Breast epithelium (tissue), 4 donors: ENCODE measurements at places on chromosomes 4 and X. TPM values are rescaled to one million over a fixed set of nuclear protein-coding genes. Genes with fewer than 3 reads are reported as not detected.
A peak's percentile ranks its signal among the peaks of the same experiment; 100 is the strongest.

DNA sequence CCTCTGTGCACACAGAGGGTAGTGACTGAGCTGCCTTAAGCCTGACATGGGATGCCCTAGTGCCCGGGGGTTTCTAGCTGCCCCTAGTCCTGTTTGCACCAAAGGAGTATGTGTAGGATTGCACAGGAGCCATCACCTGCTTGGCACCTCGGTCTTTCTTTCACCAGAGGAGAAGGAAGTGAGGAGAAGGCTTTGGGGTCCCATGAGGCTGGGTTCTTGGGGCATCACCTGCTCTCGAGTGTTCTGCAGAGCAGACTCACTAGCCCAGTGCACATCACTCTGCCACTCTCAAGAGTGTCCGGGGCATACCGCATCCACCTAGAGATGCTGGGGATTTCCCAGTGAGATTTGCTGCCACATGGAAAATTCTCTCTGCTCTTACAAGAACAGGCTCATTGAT is 40.5 kb upstream of the GPR78 start:
- DNase-seq, result no peak

DNA sequence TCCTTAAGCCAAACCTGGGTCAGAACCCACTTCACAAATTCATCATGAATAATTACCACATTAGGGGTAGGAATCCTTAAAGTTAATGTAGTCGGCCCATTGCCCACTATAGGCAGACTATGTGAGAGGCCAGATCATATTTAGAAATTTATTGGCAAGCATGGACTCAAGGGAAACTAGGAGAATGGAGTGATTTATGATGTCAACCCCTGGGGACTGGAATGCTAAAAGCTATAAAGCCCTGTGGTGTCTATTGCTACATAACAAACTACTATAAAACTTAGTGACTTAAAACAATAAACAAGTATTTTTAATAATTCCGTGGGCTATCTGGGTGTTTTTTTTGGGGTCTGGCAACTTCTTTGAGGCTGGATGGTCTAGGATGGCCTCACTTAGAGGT is 93.9 kb downstream of the PPP1R2C start:
- no peak for DNase-seq

DNA sequence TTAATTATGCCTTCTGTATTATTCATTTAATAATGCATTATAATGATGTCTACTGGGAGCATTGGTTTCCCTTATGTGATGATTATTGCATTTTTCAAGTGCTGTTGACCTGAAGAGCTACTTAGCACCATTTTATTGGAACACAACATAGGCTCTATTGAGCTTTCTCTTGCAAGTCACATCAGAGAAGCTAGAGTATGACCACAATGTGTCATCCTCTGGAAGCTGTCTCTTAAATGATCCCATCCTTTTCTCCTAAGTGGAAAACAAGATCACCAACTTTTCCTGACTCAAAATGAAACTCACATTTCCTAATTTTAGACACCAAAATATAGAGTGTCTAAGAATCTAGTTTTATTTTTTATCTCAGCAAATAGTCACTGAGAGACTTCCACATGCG is 1451.9 kb downstream of the PCDH7 start:
- DNase-seq, result no peak

- DNase-seq, result no peak
Measured at GRCh38 chr4:113469023-113469390, 292.5 kb downstream of the CAMK2D start.

DNA sequence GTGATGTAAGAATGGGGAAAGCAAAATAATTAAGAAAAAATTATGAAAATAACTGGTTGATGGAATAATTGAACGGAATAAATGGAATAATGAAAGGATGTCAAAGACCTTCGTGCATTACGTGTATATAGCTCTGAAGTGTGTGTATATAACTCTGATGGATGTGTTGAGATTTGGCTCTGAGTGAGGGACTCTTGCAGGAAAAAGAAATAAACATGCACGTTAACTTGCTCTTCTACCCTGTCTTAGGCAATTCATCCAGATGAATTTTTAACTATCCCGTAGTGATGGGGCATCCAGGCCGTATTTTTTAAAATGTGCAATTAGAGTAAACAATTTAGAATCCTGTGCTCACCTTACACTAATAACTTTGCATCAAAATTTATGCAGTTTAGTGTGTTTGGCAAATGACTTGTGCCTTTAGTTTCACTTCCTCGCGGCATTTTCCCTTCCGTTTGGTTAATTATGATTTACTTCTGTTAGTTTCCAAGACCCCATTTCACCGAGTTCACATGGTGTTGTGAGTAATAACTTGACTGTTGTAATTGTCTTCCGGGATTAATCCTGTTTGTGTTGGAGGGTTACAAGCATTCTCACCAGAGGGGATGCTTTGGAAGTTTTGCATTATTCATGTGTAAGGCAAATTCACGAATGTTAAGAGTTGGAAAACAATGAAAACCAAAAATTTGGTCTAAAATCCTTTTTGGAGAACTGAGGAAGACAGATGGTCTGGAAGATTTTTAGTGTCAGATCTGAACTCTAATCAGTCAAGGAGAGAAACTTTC is 256.5 kb upstream of the FAT1 start:
- no peak for DNase-seq

DNA sequence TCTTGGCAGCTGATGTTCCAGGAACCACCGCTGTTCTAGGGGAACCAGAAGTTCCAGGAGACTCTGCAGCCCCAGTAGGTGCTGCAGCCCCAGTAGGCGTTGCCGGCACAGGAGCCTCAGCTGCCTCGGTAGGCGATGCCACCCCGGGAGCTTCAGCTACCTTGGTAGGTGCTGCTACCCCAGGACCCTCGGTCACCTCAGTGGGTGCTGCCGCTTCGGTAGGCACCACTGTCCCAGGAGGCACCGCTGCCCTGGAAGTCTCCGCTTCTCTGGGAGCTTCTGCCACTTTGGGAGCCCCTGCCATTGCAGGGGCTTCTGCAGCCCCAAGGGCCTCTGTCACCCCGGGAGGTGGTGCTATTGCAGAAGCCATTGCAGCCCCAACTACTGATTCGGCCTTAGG is 2.8 kb downstream of the ARMCX2 start:
- no peak for DNase-seq

GRCh38 chr4:53228036-53228435 is 137.8 kb downstream of the SCFD2 start:
- DNase-seq, result no peak

- no peak for DNase-seq
Measured at GRCh38 chr4:89161841-89162240, 50.5 kb downstream of the TIGD2 start.

GRCh38 chr4:39505581-39505980 is 21.7 kb downstream of the UGDH start:
- DNase-seq, result no peak

GRCh38 chr4:28378109-28378830 is 1517.6 kb downstream of the STIM2 start:
- no peak for DNase-seq

DNA sequence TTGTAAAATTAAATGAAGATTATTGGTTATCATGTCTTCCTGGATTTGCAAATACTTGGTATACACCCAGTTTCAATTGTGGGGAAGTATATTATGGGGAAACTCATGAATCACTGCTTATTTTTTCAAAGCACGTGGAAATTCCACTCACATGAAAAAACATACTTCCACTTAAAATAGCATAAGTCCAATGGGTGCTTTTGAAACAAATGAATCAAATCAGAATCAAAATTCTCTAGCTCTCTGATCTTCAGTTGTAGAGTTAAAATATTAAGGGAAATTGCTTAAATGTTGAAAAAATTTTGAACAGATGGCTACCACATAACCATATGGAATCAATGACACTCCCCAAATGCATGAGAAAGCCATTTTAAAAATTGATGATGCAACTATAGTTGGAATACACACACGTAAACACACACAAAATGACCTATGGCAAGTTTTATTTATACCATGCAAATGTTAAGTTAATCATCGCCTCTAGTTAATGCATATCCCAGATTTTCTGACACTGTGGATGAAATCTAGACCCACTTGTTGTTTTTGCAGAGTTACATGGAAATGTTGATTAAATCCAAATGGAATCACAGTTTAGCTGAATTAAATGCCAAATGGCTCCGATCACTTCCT is 93.2 kb downstream of the ARSF start:
- DNase-seq, result no peak

DNA sequence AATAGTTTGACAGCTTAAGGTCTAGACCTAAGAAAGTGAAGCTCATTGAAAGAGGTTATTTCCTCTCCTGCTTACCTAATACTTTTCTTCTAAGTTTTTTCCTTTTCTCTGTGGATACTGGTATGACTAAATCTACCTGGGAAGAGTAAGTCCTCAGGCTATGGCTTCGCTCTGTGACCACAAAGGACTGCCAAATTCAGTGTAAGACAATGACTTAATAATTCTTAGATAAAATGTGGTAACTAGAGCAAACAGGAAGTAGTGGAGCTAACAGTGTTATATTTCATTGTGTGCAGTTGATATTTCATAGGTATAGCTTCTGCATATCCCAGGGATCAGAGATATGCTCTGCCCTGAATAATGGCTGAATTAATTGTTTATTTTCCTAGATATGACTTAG is 418.9 kb downstream of the CCSER1 start:
- no peak for DNase-seq

DNA sequence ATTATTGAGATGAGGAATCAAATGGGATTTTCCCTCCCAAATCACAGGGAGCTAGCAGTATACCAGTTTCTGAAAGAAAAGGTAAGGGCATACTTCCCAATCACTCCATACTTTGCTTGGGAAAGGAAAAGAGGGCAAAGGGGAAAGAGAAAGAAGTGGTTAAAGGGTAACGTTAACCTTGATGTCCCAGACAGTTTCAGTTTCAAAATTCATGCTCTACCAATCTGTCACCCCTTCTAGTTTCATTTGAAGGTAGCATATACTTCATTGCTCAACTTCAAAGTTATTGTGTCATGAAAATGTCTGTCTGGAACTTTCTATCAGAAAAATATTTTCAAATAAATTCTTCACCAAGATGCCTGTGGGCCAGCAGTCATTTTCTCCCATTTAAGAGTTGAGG is 16.0 kb downstream of the TNMD start:
- DNase-seq, result no peak

- DNase-seq, result no peak
Measured at GRCh38 chr4:48028696-48029095, 12.1 kb downstream of the NIPAL1 start.

DNA sequence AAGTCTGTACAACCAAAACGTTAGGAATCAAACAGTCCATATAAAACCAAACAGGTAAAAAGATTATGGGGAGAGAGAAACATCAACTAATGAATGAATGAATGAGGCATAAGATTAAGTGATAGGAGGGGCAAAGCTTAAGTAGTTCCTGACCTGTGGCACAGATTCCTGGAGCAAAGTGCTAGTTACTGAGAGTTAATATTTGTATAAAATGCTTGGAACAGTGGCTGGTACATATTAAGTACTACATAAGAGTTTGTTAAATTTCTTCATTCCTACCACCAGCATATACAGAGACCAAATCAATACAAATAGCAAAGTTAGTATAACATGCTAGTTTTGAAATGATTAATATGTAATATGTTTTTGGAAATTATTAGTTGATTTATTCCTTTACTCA is 363.7 kb downstream of the ADAM29 start:
- DNase-seq, result no peak

DNA sequence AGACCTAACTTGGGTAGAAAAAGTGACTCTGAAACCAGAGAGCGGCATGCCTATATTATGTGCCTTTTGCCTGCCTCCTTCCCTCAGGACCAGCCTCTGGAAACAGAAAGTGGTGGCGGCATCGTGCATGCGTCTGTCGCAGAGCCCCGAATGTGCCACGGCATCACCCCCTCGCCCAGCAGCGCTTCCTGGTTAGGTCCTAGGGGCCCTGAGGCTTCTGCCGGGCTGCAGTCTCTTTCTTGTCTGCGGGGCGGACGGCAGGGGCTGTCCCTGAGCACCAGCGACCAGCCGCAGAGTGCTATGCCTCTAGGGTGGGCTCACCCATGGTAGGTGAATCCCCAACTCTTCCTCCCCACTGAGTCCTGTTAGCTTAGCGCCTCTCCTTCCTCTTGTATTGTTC is 68.7 kb downstream of the VSIG4 start:
- no peak for DNase-seq

DNA sequence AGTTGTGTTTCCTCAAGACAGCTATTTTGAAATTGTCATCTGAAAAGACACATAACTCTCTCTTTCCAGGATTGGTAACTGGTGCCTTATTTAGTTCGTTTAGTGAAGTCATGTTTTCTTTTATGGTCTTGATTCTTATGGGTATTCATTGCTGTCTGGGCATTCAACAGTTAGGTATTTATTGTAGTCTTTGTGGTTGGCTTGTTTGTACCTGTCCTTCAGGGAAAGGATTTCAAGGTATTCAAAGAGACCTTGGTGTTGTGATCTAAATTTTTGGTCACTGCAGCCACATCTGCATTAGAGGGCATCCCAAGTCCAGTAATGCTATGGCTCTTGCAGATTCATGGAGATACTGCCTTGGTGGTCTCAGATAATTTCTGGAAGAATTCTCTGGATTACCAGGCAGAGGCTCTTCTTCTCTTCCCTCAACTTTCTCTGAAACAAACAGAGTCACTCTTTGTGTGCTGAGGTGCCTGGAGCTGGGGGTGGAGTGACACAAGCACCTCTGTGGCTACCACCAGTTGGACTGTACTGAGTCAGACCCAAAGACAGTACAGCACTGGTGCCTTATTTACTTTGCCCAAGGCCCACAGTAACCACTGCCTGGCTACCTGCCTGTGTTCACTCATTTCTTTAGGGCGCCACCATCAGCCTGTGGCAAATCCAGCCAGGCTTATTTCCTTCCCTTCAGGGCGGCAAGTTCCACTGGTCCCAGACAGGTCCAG is 620.4 kb downstream of the KCNIP4 start:
- no peak for DNase-seq

DNA sequence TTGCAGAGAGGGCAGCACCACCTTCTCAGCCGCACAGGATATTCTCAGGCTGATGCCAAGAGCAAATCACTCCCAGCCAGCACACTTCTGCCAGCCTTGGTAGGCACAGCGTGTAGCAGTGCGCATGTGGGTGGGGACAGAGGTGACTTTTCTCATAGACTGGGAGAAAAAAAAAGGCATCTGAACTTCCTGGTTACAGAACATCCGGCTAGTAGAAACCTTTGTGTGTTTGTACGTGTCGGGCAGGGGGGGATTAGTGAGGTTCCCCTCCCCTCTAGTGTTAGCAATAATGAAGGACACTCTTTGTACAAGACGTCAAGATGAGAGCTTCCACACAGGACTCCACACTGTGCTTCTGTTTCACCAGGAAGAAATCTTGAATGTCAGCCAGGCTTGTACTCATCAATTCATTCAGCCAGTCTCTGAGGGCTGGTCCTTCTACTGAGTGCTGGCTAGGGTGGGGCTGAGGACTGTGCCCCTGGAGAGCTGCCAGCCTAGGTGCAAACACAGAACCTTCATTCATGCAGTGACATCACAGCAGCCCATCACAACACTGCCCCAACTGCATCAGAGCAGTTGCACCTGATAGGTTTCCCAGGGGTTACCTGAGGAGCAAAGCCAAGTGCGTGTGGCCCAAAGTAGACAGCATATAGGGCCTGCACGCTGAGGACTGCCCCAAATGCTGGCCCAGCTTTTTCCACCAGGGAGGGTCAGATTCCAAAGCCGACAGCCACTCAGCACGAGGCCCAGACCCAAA is 34.7 kb downstream of the SLC25A5 start:
- peak; percentile 64 for DNase-seq

AFM gene
- total RNA-seq, result not detected

MAP9 gene
- 11.9 TPM for total RNA-seq

ARSD gene
- total RNA-seq, result 83.3 TPM

SMARCA1 gene
- total RNA-seq, result 34.4 TPM

EREG gene
- total RNA-seq, result 7.6 TPM

HSFX1 gene
- total RNA-seq, result 0.32 TPM

AR gene
- total RNA-seq, result 35.7 TPM

SPP1 gene
- total RNA-seq, result 508 TPM

NMU gene
- total RNA-seq, result not detected

PYURF gene
- 93.7 TPM for total RNA-seq
